ENCODE measurements at places on chromosomes 1 and 21.

DNA sequence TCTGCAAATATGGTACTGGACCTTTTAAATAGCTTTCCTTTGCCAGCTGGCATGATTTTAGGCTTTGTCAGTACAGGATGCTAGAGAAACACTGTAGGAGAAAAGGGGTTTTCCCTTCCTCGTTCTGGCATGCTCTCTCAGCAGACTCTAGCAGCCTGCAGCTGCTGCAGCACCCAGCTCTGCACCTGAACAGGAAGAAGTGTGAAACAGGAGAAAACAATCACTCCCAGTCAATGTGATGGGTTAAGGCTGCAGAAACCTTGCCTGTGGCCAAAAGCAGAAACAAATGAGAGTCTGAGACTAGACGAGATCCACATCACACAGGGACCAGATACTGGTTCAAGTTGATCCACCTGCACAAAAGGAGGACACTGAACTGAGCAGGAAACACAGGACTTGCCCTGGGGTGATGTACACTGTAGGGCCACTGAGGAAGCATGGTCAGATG is 21.2 kb downstream of the OVGP1 start:
- peak; percentile 9 for DNase-seq

- DNase-seq = no peak
These were observed 417.8 kb downstream of the MRPL39 start for GRCh38 chr21:25189497-25189896.

DNA sequence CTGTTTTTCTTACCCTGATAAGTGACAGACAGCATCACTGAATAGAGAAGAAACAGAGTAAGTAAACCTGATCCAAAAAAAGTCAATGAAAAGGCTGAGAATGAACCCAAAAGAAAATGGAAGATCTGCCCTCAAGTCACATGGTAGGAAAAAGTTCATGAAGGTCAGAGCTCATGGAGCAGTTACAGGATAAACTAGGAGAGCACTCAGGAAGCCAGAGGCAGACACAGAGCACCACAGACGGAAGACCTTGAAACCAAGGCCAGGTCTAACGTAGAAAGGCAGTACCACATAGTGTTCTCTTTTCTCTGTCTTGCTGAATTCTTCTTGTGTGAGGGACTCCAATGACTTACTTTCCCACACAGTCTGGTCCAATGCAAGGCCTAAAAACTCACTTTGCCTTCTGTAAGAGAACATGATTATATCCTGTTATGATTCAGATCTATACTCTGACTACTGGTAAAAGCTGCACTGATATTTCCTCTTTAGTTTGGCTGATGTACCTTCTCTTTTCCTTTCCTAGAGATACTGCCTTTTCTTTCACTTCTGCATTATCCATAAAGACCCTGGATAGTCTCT is 40.8 kb downstream of the RTCA start:
- DNase-seq = no peak

DNA sequence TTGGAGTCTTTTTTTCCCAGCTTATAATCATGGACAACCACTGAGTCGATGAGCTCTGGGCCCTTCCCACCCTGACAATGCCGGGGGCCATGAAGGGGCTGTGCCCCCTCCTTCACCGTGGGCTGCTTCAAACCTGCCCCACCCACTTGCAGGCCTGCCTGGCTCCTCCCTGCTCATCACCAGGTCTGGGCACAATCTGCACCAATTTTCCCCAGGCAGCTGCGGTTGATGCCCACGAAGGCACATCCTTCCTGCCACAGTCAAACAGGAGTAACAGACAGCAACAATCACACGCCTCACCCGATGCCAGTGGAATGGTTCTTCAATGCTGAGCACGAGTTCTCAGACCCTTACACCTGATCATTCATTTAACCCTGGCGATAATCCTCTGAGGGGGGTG is 18.9 kb downstream of the PGLYRP3 start:
- DNase-seq = no peak

- no peak for DNase-seq
These were observed 31.6 kb downstream of the WDR4 start for GRCh38 chr21:42847726-42848125.

- no peak for DNase-seq
These were observed 448.6 kb downstream of the SMYD3 start for GRCh38 chr1:246058466-246058865.

- no peak for DNase-seq
These were observed 550.9 kb upstream of the TMPRSS15 start for GRCh38 chr21:18954441-18954844.

DNA sequence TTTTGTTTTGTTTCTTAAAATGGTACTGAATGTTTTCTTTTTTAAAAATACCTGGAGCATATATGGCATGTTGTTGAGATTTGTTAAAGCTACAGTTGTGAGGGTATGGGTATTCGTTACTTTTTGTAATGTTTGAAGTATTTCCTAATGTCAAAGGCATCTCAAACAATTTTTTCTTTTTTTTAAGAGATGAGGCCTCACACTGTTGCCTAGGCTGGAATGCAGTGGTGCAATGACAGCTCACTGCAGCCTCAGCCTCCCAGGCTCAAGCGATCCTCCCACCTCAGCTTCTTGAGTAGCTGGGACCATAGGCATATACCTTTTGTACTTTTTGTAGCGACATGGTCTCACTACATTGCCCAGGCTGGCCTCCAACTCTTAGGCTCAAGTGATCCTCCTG is 16.1 kb downstream of the CLCN6 start:
- no peak for DNase-seq

- no peak for DNase-seq
These were observed 2.6 kb upstream of the TMEM82 start for GRCh38 chr1:15739745-15740144.

DNA sequence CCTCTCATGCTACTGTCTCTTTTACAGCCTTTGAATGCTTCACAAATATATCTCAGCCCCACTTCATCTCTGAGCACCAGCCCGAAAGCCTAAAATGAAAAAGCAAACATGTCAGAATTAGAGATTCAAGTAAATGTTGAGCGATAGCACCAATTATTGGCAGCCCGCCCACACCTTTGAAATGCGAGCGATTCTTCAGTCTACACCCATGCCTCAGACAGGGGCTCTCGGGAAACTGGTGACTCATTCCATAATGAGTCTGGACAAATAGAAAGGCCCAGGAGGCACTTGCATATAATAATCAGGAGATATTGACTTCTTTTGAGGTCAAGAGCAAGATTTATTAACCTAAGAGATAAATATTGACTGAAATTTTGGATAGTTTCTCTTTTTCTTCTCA is 487.3 kb upstream of the PTBP2 start:
- DNase-seq = no peak

DNA sequence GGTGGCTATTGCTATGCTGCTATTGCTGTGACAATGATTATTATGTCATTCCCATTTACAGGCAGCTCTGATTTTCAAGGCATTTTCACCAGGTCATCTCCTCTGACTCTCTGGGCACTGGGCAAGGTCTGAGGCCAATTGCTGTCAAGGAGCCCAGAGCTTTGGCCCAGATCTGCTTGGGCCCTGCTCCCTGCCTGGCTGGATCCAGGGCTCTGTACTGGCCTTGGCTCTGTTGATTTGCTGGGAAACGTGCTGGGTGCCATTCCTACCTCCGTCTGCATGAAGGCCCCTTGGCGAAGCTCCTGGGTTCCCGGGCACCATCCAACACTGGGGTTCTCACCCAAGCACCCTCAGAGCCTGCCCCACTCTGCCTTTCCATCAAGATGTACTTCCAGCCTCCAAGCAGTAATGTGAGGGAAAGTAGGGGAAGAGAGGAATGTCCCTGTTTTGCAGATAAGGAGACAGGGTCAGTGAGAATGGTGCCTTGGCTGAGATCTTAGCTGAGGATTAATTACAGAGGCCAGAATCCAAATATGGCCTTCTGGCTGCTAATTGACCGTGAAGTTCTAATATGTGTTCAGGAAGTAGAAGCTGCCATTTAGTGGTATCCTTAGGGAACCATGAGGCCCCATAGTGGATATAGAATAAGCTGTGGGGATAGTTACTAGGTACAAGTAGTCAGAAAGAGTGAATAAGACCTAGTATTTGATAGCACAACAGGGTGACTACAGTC is 63.9 kb downstream of the HTR6 start:
- no peak for DNase-seq

- no peak for DNase-seq
These were observed 48.3 kb downstream of the LRRC8C start for GRCh38 chr1:89681045-89681729.

GRCh38 chr21:15659753-15660422 is 69.9 kb upstream of the USP25 start:
- DNase-seq = no peak

DNA sequence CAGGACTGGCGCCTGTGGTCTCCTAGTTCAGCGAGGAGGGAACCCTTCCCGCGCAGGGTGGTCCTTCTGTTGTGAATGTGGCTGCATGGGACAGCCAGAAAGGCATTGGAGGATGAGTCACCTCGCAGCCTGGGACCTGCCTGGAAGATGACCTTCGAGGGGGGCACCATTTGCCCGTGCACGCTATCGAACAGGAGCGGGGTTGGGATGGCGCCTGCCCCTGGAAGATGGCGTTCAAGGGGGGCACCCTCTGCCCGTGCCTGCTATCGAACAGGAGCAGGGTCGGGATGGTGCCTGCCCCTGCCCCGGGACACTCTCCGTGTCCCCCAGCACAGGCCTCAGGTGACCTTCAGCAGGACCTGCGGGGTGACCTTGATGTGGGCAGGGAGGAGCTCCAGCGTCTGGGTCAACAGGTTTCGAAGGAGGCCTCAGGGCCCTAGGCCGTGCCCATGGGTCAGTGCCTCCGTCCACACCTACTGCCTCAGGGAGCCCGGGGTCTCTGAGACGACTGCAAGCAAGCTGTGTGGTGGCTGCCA is 1.7 kb upstream of the ACTRT2 start:
- no peak for DNase-seq

GRCh38 chr1:117531222-117531621 is 74.6 kb upstream of the TENT5C start:
- no peak for DNase-seq

DNA sequence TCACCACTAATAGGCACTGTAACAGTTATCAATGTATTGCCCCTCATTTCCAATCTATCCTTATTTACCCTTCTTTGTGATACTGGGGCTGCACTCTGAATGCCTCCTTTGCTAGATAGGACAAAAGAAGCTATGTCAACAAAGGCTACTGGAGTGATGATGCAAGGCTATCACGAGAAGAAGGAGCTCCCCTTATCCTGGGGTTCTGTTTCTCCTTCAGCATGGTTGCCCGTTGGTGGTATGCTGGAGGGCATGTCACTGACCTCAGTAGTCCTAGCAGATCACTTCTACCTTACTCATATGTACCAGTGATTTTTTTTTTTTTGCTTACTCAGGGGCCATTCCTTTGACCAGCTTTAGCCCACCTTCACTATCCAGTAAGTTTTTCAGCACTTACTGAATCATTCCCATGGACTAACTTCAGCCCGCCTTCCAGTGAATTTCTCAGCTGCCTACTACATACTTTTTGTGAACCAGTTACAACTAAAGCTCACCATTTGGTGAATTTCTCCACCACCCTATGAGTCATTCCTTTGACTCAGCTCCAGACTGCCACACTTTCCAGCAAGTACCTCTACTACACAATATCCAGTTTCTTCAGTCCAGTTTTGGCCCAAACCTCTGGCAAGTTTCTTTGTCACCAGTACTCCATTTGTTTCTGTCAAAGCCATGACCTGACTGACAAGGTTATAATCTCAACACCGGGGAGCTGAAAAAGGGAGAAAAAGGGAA is 944.5 kb downstream of the KCNT2 start:
- DNase-seq = no peak

GRCh38 chr1:210992837-210993236 is 141.1 kb downstream of the KCNH1 start:
- DNase-seq = no peak

GRCh38 chr21:41149199-41149598 is 18.8 kb upstream of the BACE2 start:
- no peak for DNase-seq

DNA sequence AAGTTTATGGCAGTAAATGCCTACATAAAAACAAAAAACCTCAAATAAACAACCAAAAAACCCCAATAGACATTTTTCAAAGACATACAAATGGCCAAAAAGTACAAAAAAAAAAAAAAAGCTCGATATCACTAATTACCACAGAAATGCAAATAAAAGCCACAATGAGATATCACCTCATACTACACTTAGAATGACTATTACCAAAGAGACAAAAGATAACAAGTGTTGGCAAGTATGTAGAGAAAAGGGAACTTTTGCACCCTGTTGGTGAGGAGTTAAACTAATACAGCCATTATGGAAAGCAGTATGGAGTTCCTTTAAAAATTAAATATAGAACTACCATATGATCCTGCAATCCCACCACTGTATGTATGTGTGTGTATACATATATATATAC is 21.1 kb downstream of the SLC25A24 start:
- DNase-seq = no peak

DNA sequence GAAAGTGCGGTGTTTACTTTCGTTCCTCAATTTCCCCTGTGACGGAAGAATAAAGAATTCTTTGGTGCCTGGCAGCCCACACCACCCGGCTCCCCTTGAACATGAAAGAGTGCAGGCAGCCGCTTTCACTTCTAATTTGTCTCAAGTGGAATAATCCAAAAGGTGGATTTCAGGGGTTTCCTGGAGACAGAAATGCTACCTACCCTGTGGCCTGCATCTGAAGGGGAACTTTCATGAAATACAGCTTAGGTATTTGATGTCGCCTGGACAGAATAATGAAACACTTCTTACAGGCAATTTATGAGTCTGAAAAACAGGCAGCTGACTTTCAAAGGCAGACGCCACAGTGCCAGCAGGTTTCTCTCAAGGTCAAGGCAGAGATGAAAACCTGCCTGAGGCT is 169.5 kb upstream of the USP24 start:
- DNase-seq = no peak

- DNase-seq = peak; percentile 21
These were observed 243.2 kb upstream of the RAB4A start for GRCh38 chr1:229027622-229028182.

- no peak for DNase-seq
These were observed 590 bp downstream of the TMOD4 start for GRCh38 chr1:151175041-151175741.

- DNase-seq = no peak
These were observed 12.8 kb upstream of the CLSTN1 start for GRCh38 chr1:9836632-9836960.

- DNase-seq = no peak
These were observed 22.4 kb upstream of the NTPCR start for GRCh38 chr1:232927830-232928505.

DNA sequence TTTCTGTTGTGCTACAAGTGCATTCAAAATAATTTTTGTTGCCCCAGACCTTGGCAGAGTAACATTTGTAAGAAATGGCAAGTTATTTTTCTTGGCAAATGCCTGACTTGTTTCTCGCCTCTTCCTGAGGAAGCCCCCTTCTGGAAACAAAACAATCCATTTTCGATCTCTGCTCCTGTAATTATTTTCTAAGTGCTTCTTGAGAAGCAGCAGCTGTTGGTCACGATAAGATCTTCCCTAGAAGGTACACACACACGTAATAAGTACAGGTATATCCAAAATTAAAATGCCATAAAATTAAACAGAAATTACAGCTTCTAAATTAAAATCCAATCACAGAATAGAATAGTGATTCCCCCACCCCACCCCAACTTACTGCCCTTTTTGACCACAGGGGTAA is 47.3 kb downstream of the LPGAT1 start:
- no peak for DNase-seq

DNA sequence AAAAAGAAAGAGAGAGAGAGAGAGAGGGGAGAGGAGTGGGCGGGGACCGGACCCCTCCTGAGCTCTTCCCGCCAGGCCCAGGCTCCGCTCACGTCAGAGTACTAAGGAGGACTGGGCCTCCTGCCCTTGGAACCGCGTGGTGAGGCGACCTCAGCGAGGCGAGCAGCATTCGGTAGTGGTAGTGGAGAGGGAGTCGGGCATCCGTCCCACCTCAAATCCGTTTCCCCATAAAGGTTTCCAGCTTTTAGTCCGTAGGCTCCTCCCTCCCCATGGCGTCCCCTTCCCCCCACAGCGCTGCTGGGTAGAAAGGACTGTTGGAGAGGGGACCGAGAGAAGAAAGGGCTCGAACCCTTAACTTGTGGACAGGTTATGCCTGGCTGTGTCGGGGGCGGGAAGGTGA is 124.4 kb upstream of the BARHL2 start:
- DNase-seq = no peak

Measured in stimulated activated CD4-positive, alpha-beta T cell treated with anti-CD3 and anti-CD28 coated beads, Interleukin-1b, Interleukin-23, amount 100 ng/mL, for 4 hours (primary cell).